ENCODE measurements at places on chromosomes 2 and 18. TPM values are rescaled to one million over a fixed set of nuclear protein-coding genes. Genes with fewer than 3 reads are reported as not detected.
A peak's percentile ranks its signal among the peaks of the same experiment; 100 is the strongest.

KIAA2012 gene
- total RNA-seq: not detected

C2orf80 gene
- not detected for total RNA-seq

STARD6 gene
- total RNA-seq: not detected

DNA sequence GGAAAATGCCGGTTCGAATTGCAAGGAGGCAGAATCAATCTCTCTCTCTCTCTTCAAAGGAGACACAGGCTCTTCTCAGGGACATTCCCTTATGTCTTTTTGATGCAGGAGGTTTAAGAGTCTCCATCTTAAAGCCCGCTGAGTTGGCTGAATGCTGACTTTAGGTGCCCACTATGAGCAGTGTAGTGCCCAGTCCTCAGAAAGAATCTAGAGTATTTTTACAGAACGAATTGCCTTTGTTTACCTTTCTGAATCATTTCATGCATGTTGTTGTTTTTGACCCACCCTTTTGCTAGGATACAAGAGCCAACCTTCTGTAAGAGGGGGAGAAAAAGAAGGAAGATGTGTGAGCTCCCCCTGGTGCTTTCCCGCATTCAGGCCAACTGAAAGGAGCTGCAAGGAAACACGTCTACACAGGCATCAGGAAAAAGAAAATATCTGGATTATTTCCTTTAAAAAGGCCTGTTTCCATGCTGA is 193.5 kb upstream of the TCF4 start:
- no peak overlapping the region for H3K27ac ChIP-seq
- no peaks in the 10 kb centered on the region for H3K4me1 ChIP-seq
- no peaks in the 10 kb centered on the region for H3K36me3 ChIP-seq
- H3K4me3 ChIP-seq: no peak overlapping the region

DNA sequence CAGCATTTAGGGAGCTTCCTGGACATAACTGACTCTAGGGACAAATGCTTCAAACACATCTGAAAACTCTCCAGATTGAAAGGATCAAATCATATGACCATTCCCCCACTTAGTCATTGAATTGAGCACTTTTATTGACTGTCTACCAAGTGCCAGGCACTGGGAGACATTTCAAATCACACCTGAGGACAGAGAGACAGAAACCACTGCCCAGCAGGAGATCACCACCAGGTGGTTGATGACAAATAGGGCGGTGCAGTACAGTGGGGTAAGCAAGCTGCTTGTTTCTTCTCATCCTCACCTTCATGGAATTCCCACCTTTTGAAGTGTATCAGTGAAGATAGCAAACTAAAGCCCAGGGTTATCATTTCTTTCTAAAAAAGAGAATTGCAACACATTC is 19.0 kb upstream of the CXCR4 start:
- no peaks in the 10 kb centered on the region for H3K27me3 ChIP-seq
- peak; percentile 88 for DNase-seq
- no peaks in the 10 kb centered on the region for H3K36me3 ChIP-seq
- H3K4me1 ChIP-seq: peaks cover 36% of the 10 kb centered on the region

GRCh38 chr2:71879509-71880184 is 268.0 kb downstream of the CYP26B1 start:
- H3K36me3 ChIP-seq: no peaks in the 10 kb centered on the region
- H3K4me3 ChIP-seq: no peak overlapping the region
- peaks cover 35% of the 10 kb centered on the region for H3K4me1 ChIP-seq
- no peaks in the 10 kb centered on the region for H3K27me3 ChIP-seq
- no peak for DNase-seq
- H3K27ac ChIP-seq: no peak overlapping the region

DNA sequence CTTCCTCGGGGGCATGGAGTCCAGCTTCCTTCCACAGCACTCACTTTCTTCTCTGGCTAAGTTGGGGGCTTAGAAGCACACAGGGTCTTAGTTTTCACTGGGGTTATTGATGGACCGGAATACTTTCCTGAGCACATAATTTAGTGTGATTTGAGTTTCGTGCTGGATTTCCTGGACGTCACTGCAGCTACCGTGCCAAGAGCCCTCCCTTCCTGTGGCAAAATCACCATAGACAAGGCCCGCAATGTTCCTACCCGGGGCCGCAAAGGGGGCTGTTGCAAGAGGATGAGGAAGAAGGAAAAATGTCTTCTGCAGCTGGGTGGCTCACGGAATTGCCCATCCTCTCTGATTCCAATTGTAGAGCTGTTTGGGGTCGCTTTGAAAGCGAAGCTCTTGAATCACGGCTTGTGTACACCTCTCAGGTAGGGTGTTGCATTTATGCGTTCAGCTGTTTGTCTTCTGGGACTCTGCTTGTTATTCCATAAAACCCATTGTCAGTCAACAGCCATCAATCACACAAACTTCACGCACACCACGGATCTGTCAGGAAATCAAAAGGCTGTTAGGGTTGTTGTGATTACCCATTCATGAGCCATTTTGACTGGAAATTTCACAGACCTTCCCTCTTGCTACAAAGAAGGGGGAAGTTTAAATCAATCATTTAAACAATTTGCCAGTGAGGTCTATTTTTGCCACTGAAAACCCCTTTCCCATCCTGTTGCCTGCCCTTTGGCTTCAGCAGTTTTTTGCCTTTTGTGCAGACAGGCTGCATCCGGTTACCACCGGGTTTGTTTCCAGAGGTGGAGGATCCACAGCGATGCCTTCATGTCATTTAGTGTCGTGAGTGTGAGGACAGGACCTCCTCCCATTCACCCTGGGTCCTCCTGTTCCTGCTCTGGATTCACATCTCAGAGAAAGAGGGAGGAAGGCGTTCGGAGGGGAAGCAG is 36.0 kb downstream of the SMIM21 start:
- H3K27me3 ChIP-seq: peaks cover 77% of the 10 kb centered on the region
- no peak overlapping the region for H3K27ac ChIP-seq
- no peak for DNase-seq
- H3K4me3 ChIP-seq: no peak overlapping the region
- H3K4me1 ChIP-seq: no peaks in the 10 kb centered on the region

DNA sequence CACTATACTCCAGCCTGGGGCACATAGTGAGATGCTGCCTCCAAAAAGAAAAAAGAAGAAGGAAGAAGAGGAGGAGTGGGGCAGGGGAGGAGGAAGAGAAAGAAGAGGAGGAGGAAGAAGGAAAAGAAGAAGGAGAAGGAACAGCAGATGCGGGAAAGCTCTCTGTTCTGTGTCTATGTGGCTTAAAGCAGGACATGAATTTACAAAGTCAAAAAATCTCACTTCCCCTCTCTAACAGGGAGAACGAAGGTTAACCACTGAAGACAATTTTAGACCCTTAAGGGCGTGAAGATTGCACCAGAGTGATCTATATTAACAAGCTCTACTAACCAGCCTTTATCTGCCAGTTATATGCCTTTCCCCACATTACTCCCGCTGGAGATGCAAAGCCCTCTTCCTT is 258.9 kb downstream of the METTL4 start:
- H3K27ac ChIP-seq: no peak overlapping the region
- H3K4me3 ChIP-seq: no peak overlapping the region
- no peaks in the 10 kb centered on the region for H3K27me3 ChIP-seq
- H3K4me1 ChIP-seq: no peaks in the 10 kb centered on the region
- no peak for DNase-seq

DNA sequence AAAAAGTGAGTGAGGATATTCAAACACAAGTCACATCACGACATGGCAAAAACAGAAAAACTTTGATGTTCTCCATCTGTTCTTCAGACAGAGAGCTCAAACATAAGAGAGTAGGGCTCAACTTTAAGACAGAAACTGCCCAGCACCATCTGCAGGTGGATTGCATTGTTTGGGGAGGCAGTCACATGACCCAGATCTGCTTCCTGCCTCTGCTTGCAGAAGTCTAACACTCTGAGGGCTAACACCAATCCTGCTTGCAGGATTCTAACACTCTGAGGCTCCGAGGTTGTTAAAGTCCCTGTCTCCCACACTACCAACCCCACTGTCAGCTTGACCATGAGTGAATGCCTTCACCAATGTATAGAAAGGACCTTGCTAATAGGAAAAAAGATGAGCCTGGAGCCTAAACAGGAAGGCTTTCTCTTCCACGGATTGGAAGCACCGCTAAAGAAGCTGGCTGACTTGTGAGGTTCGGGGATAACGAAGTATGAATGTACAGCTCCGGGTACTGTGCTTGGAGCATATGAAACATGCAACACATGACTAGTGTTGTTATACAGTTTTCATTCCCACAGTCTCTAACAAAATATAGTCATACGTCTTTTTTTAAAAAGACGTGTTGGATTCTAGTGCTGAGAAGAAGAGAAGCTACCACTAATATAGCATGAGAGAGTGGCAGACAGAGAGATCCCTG is 176.6 kb upstream of the CREB1 start:
- no peaks in the 10 kb centered on the region for H3K36me3 ChIP-seq
- H3K4me3 ChIP-seq: no peak overlapping the region
- no peak for DNase-seq
- no peaks in the 10 kb centered on the region for H3K27me3 ChIP-seq
- no peak overlapping the region for H3K27ac ChIP-seq

DNA sequence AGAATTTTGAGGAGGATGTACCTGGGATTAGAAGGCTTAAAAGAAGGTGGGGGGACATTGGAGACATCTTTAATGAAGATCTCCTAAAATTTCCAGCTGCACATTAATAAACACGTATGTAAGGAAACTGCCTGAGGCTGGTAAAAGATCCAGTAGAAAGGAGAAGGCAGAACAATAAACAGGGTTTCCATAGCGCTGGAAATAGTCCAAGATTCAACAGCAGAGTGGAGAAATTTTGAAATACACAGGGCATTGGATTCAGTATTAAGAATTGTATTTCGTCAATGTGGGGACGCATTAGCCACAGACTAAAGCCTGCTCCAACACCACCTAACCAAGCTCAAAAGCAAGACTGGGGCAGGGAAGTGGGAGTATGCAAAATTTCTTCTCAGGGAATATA is 606.9 kb upstream of the NRXN1 start:
- no peaks in the 10 kb centered on the region for H3K27me3 ChIP-seq
- no peaks in the 10 kb centered on the region for H3K36me3 ChIP-seq
- no peak for DNase-seq
- no peak overlapping the region for H3K27ac ChIP-seq

- H3K36me3 ChIP-seq: no peaks in the 10 kb centered on the region
- H3K4me1 ChIP-seq: no peaks in the 10 kb centered on the region
- no peak overlapping the region for H3K4me3 ChIP-seq
- peak; percentile 36 for DNase-seq
- no peak overlapping the region for H3K27ac ChIP-seq
Observed at GRCh38 chr2:144099780-144100377, 420.0 kb downstream of the ZEB2 start.

DNA sequence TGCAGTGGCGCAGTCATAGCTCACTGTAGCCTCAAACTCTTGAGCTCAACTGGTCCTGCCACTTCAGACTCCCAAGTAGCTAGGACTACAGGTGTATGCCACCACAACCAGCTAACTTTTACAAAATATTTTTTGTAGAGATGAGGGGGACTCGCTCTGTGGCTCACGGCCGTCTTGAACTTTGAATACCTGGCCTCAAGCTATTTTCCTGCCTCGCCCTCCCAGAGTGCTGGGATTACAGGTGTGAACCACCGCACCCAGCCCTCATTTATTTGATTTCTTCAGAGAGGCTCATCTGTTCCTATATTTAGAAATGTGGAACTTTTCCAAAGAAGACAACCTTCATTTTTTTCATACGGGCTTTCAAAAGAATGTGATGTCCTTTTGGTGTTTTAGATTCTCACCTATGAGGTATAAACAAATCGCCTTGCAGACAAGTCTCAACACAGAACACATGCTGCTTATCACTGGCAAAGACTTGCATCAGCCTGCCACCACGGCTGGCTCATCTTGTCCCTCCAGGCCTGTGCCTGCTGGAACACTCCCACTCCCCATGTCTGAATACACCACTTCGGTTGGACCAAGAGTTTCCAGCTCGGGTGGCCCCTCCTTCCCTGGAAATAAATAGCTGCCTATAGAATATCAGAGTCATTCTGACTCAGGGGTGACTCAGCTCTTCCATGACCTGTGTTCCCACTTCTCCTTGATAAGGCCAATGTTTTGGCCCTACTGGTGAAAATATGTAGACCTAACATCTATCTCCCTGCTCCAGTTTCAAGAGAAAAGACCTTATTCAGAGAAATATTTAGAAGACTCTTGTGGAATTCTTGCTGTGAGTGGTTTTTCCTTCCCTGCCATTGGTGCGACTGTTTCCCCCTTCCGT is 202.6 kb downstream of the TGIF1 start:
- peak overlapping the region; percentile 63 for H3K4me3 ChIP-seq
- no peaks in the 10 kb centered on the region for H3K27me3 ChIP-seq
- H3K4me1 ChIP-seq: peaks cover 80% of the 10 kb centered on the region
- peak overlapping the region; percentile 99 for H3K27ac ChIP-seq
- DNase-seq: peak; percentile 99

- H3K4me1 ChIP-seq: peaks cover 35% of the 10 kb centered on the region
- H3K36me3 ChIP-seq: 0 out of 2 replicates have a peak, but pooled peaks cover 7% of the 10 kb centered on the region
- no peaks in the 10 kb centered on the region for H3K27me3 ChIP-seq
- no peak overlapping the region for H3K27ac ChIP-seq
- no peak for DNase-seq
Observed at GRCh38 chr2:201696151-201696659, 2.2 kb downstream of the MPP4 start.

DNA sequence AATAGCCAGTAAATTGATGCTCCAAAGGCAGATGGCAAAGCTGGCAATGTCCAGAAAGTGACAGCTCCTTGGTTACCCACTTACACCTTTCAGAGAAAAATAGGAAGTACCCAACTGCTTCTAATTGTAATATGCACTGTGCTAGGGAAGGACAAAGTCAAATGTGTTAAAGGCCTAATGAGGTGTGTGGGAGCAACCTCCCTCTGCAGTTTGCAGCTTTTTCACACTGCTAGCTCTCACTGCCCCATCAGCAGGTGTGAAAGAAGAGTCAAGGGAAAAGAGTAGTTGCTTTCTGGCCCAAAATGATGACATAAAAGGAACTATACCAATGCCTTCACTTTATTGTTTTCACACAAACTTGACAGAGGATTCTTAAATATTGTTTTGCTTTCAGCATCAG is 284.1 kb upstream of the SETBP1 start:
- peaks cover 11% of the 10 kb centered on the region for H3K4me1 ChIP-seq
- H3K36me3 ChIP-seq: no peaks in the 10 kb centered on the region
- H3K4me3 ChIP-seq: no peak overlapping the region
- no peak for DNase-seq
- H3K27ac ChIP-seq: no peak overlapping the region

- no peak for DNase-seq
- H3K36me3 ChIP-seq: no peaks in the 10 kb centered on the region
- H3K4me3 ChIP-seq: no peak overlapping the region
- H3K4me1 ChIP-seq: no peaks in the 10 kb centered on the region
Observed at GRCh38 chr2:147485210-147485851, 359.5 kb upstream of the ACVR2A start.

All from PC-9 (cell line).